ENCODE measurements at places on chromosomes 6 and 20.
A peak's percentile ranks its signal among the peaks of the same experiment; 100 is the strongest.

GRCh38 chr6:117478853-117479231 lies 3.6 kb upstream of the DCBLD1 start:
- no peak for DNase-seq

- no peak for DNase-seq
Measured at GRCh38 chr6:87618531-87618930, 28.6 kb downstream of the ORC3 start.

- DNase-seq = no peak
Measured at GRCh38 chr6:111838749-111839484, 34.3 kb downstream of the FYN start.

DNA sequence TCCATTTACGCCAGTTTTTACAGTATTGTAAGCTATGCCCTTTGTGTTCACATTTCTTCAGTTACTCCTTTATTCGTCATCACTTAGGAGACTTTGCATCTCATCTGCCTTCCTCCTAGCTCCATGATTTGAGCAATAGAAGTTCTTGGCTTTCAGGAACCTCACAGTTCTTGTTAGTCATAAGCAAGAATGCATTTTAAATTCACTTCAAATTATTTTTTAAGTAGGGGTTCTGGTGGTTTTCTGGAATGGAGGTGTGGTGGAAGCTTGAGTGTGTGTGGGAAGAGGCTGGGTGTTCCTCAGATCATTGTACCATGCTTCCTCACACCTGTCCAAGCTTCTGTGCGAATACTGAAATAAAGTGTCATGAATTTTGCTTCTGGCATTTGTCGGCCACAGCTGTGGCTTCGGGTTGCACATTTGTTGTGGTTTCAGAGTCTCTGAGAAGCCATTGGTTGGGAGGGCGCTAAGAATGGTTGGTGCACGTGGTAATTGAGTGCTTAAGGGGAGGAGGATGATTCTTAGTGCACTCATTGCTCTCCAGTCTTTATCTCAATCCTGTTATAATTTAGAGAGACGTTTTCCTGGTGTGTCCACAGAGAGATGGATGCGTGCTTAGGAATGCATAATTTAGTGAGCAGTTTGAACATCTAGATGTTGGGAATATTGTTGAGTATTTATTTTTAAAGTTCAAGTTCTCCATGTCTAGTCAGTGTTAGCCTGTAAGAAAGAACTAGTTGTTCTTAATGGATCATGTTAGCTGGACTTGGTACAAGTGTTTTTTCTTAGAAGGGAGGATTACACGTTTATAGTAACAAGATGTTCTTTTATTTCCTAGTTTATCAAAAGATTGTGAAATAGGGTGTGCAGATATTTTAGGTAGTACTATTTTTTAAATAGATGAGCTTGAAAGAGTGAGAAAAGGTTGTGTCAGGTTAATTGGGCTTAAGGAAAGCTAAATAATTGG lies 31.9 kb downstream of the FOXO3 start:
- peak; percentile 82 for DNase-seq

DNA sequence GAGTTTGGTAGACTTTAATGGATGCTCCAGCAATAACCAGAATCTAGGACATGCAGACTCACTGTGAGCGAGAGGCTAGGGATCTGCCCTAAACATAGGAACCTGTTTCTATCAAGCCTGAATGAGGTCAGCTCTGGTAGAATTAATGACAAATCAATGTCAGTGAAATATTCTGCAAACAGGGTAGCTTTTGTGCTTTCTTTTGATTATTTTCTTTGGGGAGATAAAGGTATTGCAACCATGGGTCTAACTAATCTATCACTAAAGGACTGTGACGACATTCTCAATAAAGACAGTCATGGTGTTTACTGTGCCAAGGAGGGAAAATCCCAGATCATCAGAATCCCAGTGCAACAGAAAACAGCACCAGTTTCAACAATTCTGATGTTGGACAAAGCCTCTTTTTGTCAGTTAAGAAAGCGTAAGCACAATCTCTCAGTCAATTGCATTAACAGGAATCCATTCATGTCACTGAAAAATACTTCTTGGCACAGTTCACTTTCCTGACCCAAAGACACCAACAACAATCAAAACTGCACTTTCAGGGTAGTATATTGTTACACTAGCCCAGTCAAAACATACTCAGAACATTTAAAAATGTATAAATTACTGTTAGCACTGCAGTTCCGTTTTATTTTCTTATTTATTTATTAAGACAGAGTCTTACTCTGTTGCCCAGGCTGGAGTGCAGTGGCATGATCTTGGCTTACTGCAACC lies 36.8 kb upstream of the SMIM29 start:
- DNase-seq = no peak

- DNase-seq = no peak
Measured at GRCh38 chr6:79694156-79694555, 63.0 kb downstream of the SH3BGRL2 start.

All from spleen (tissue), 13 donors.